Right renal pelvis (tissue), 4 donors: ENCODE measurements at places on chromosomes 2 and 18. TPM values are rescaled to one million over a fixed set of nuclear protein-coding genes. Genes with fewer than 3 reads are reported as not detected.

DNA sequence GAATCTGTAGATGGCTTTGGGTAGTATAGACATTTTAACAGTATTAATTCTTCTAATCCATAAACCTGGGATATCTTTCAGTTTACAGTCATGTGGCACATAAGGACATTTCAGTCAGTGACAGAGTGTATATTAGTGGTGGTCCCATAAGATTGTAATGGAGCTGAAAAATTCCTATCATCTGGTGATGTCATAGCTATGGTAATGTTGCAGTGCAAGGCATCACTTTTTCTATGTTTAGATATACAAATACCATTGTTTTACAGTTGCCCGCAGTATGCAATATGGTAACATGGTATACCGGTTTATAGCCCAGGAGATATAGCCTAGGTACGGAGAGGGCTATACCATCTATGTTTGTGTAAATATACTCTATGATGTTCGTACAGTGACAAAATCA lies 9.7 kb downstream of the CCDC150 start:
- no peak for DNase-seq

DNA sequence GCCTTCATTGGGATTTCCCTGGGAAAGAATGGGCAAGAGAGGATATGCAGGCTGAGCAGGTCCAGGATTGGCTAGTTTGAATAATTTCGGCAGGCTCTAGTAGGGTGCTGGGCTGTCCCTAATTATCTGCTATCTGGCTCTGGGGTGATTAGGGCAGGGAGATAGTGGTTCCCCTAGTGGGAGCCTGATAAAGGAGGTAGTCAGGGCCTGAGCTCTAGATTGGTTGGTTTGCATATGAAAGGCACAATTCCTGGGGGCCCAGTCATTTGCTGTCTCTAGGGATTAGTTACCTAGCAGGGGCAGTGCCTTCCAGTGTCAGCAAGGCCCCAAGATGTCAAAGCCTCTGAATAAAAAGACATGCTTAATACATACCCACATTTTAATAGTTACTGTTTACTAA lies 690.1 kb upstream of the KLHL29 start:
- DNase-seq, result no peak

DNA sequence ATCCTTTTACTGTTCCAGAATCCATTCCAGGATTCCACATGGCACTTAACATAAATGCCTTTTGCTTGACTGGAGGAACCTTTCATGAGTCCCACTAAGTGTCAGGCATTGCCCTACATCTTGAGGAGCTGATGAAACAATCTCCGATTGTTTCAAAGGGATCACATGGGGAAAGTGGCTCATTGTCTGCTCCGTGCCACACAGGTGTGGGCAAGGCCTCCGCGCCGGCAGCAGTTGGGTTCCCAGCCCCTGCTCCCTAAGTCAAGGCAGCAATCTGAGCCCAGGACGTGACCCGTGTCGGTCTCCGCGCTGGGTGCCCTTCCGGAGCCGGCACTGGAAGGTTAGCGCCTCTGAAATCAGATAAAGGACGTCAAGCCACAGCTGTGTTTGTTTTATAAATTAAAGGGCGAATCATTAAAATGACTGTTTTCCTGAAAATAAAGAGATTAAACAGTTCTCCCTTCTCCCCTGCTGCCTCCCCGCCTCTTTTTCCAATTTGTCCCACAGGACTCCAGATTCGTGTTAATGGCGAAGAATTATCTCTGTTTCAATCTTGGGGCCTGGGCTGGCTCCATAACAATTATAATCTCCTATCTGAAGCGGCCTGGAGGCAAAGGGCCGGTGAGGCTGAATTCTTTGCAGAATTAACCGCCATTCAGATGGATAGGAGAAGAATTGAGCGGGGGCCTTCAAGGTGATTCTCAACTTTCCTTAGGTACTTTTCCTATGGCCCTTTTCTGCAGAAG lies 84.3 kb upstream of the FZD7 start:
- no peak for DNase-seq

- no peak for DNase-seq
These were observed 35.4 kb upstream of the NABP1 start for GRCh38 chr2:191642541-191642940.

GRCh38 chr2:236638707-236639106 lies 69.1 kb downstream of the ACKR3 start:
- no peak for DNase-seq

- DNase-seq, result no peak
These were observed 74.6 kb upstream of the SMAD7 start for GRCh38 chr18:49025426-49025766.

- no peak for DNase-seq
These were observed 76.7 kb upstream of the DTNA start for GRCh38 chr18:34633368-34633767.

DNA sequence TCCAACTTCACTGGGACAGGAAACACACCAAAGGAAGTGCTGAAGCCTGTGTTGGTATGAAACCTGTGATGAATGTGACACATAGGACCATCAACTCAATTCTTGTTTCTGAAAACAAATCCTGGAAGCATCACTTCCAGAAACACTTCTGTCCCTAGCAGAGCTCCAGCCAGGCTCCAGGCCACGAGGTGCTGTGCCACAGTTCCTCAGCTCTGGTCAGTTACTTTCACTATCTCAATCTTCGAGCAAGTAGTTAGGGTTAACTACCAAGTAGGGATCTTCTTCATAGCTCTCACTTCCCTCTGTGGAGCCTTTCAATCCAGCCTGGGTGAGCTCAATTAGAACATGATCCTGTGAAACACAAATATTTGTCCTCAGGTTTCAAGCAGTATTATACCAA lies 3.6 kb upstream of the LCT start:
- no peak for DNase-seq

- DNase-seq, result no peak
These were observed 30.0 kb downstream of the AFTPH start for GRCh38 chr2:64554117-64554516.

DNA sequence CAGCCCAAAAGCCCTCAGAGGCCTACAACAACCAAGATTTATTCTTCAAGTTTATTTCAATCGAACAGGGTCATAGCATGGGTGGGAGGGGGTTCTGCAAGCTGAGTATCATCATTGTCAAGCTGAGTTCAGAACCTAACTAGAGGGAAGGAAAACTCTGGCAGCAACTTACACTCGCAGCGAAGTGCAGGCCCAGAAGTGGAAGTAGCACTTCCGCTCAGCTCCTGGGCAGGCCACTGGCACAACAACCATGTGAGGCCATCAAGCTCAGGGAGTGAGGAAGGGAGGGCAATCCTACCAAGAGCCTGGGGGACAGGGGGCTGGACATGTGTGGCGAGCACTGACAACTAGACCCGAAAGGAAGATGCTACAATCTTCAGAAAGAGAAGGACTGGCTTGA lies 4.8 kb downstream of the UXS1 start:
- DNase-seq, result no peak

DNA sequence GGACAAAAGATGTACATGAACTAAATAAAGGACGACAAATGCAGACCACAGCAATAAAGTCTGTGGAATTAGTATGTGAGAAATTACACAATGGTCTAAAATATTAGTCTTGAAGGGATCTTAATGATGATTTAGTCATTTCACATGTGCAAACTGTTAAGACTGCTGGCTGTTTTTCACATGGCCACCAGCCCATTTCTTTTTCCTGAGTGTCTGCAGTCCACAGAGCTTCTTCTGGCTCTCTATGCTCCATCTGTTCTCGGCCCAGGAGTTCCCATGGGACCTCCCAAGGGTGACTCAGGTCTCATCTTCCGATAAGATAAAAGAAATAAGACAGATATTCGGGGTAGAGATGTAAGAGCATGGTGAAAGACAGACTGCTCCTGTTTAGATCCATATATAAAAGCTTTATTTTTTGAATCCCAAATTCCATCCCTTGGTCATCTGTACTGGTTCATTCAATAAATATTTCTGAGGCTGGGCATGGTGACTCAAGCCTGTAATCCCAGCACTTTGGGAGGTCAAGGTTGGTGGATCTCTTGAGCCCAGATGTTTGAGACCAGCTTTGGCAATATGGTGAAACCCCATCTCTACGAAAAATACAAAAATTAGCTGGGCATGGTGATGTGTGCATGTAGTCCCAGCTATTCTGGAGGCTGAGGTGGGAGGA lies 20.1 kb downstream of the IL1RL1 start:
- DNase-seq, result no peak

GRCh38 chr2:43424262-43425207 lies 171.3 kb downstream of the THADA start:
- no peak for DNase-seq

DNA sequence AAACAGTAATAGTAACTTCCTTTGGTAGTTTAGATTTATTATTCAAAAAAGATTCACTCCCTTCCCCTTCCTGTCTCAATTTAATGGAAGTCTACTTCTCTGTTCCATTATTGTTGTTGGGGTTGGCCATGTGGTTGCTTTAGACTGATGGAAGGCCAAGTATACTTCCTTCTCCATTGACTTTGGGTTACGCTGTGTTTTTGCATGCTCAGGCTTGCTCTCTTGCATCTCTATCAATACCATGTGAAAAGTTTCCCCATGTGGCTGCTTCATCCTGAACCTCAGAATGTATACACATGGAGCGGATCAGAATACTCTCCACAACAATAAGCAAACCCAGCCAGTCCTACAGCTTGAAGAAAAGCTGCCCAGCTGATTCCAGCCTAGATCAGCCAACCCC lies 20.3 kb downstream of the CFAP210 start:
- DNase-seq, result no peak

DNA sequence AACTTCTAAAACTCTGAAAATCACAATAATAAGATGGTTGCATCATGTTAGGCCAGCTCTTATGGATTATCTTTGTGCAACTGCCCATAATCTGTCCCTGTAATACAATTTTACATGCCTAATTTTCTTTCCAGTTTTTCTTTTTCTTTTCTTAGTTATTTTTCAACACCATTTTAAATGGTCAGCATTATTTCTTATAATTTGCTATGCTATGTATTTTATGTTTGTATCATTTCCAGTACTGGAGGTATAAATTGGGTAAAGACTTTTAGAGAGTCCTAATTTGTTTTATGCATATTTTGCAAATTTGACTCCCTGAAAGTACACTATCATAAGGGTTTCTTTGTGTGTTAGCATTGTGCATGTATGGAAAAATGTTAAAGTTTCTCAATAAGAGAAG lies 333.0 kb downstream of the CCDC178 start:
- no peak for DNase-seq

- DNase-seq, result no peak
These were observed 549 bp downstream of the MRPL35 start for GRCh38 chr2:86199834-86200177.

The NXPH2 gene
- polyA plus RNA-seq, result 4.1 TPM

The DSC3 gene
- 3.8 TPM for polyA plus RNA-seq
